Omental fat pad (tissue), 4 donors: ENCODE measurements at places on chromosomes 13 and 19.

DNA sequence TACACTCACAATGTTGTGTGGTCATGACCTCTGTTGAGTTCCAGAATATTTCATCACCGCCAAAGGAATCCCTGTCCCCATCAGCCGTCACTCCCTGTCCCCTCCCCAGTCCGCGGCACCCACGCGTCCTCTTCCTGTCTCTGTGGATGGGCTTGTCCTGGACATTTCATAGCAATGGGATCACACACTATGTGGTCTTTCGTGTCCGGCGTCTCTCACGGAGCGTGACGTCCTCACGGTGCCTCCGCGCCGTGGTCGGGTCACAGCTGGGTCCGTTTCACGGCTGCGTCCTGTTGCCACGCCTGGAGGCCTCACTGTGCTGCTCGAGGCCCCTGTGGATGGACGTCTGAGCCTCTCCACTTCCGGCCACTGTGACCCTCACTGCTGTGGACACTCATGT is 6.6 kb downstream of the AZU1 start:
- no peak for DNase-seq

- DNase-seq = no peak
Observed at GRCh38 chr19:41478875-41479756, 36.2 kb downstream of the ERICH4 start.

DNA sequence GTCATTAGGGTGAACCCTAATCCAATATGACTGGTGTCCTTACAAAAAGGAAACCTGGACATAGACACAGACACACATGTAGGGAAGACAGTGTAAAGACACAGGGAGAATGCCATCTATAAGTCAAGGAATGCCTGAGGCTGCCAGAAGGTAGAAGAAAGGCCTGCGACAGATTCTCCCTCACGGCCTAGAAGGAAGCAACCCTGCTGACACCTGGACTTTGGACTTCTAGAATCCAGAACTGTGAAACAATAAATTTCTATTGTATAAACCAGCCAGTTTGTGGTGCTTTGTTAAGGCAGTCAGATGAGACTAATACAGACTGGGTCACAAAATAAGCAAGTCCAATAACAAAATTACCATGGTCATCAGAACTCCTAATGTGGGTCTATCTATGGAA is 120.4 kb downstream of the ENOX1 start:
- DNase-seq = no peak

DNA sequence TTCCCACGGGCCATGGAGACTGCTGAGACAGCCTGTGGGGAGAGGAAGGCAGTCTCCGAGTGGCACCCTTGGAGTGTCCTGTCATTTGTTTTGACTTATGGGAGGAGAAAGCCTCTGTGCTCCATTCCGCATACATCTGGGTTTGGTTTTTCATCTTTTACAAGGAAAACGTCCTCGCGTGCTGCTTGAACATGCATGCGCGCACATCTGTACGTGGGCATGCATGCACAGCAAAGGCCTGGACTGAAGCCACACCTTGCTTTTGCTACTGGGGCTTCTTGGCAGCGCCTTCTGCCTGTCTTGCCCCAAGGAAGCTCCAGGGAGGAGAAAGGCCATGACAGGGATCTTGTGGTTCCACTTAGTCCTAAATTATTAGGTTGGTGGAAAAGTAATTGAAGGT is 44.0 kb downstream of the SUGP2 start:
- DNase-seq = no peak

GRCh38 chr13:105050686-105051085 is 1484.8 kb downstream of the EFNB2 start:
- DNase-seq = no peak

- DNase-seq = no peak
Observed at GRCh38 chr13:97108530-97108900, 113.6 kb upstream of the MBNL2 start.

DNA sequence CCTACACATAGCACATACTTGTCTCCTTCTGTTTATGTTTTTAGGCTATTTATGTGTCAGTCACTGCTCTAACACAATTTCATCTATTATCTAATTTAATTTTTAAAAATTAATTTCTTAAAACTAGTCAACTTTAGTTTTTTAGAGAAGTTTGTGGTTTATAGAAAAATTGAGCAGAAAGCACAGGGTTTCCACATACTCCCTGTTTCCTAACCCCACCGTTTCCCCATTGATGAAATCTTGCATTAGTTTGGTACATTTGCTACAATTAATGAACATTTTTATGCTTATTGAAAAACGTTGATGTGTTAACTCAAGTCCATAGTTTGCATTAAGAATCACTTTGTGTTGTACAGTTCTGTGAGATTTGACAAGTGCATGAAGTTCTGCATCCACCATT is 53.5 kb downstream of the TNFSF13B start:
- DNase-seq = no peak

DNA sequence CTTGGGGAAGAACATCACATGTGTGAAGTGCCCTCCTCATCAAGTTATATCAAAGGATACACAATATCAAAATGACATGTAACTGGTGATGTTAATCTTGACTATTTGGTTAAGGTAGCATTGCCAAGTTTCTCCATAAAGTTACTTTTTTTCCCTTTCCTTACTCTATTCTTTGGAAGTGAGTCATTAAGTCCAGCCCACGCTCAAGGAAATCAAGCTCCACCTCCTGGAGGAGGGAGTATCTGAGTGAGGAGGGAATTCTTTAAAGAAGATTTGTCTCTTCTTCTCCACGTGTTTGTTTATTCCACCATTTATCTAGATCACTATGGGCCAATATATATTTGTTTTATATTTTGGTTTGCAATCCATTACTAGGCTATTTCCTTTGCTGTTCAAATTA is 33.6 kb upstream of the FNDC3A start:
- no peak for DNase-seq

DNA sequence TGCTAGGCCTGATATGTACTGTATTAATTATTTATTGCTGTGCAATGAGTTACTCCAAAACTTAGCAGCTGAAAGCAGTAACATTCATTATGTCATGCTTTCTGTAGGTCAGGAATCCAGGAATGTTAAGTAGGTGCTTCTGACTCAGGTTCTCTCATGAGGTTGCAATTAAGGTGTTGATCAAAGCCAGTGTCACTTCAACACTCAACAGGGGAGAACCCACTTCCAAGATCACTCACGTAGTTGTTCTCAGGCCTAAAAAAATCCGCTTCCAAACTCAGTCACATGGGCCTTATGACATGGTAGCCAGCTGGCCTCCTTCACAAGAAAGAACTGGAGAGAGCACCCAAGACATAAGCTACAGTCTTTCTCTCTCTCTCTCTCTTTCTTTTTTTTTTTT is 211.1 kb upstream of the NBEA start:
- DNase-seq = no peak

GRCh38 chr13:26821672-26822071 is 61.1 kb upstream of the GPR12 start:
- DNase-seq = no peak

- DNase-seq = no peak
Observed at GRCh38 chr13:23610966-23611491, 40.8 kb downstream of the TNFRSF19 start.

GRCh38 chr13:76871432-76871831 is 14.8 kb downstream of the KCTD12 start:
- DNase-seq = no peak

DNA sequence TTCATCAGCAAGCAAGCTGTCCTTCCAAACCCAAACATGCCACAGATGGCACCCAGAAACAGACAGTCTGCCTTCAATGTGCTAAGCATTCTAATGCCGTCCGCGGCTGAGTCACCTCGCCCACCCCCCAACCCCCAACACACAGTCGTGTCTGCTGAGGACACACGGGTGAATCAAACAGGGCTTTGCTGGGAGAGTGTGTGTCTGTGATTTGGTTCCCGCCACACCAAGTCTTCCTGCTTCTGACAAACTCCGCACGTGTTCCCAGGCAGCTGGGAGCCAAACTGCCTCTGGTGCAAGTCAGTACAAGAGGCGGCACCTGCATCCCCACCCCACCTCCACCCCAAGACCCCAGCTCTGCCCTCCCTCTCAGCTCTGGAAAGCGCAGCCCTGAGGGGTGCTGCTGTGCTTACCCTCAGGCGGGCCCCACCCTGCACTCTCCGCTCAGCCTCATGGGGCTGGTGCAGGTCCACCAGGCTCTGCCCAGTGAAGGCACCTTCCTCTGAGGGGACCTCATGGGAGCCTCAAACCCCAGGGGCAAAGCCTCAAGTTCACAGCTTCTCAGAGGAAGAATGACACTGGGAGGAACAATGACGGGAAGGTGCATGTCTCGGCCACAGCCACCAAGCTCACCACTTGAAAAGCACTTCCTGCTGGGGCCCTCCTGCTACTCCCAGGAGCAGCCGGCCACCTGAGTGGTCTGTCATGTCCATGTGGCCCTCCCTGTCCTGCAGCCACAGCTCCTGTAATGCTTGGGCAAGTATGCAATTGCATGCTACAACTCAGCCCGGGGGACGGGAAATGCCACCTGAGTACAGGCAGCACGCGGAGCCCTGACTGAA is 15.0 kb upstream of the SLC35E1 start:
- no peak for DNase-seq

- no peak for DNase-seq
Observed at GRCh38 chr19:40219721-40220276, 1.6 kb upstream of the TTC9B start.

DNA sequence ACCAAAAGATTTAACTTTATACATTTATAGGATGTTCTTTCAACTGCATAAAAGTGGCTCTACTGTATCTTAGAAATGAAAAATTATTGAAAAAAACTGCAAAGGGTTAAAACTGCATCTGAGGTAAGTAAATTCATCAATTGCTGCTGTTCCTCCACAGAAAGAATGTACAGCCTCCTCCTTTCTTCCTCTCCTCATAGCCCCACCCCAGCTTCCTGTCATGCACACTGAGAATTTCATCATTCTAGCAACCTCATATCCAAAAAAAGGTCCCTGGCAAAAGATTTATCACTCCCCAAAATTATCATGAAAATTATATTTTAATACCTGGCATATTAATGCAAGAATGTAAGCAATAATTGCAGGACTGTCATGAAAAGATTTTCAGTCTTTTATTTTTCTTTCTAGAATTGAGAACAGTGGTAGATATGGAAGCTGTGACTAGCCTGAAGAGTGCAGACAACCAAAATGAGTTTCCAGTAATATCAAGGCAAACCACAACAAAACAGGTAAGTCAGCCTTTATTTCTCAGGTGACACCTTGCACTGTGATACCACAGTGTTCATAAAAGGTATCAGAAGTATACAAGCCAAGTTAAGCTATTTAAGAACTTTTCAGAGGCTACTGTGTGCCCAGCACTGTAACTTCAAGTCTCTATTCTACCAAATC is 110.8 kb downstream of the SUCLA2 start:
- no peak for DNase-seq

DNA sequence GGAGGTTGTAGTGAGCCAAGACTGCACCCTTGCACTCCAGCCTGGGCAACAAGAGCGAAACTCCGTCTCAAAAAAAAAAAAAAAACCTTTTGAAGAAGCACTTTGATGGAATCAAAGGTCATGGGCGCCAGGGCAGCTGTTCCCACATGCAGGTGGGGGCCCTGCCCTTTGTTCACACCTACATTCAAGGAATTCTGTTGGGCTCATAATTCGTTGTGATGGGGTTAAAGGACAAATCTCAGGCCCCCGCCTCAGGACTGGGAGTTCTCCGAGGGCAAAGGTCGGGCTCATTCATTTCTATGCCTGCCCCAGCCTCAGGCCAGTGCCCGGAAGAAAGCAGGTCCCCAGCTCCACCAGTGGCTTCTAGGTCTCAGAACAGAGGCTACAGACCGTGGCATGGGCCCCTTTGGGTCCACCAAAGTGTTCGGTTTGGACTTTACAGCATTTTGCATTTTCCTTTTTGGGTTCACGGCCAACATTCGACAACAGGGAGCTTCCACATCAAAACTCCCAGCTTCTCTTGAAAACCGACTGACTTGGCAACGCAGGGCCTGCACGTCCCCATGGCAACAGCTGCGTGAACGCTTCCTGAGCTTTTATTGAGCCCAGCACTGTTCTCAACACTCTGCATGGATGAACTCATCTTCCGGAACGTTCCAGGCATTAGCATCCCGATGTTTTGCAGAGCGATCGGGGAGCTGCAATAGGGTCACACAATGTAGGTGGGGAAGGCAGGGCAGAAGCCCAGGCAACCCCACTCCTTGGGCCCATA is 10.1 kb upstream of the GTF2F1 start:
- DNase-seq = no peak

GRCh38 chr19:58409010-58409790 is 751 bp downstream of the ZNF584 start:
- no peak for DNase-seq
